Stimulated activated CD4-positive, alpha-beta T cell treated with anti-CD3 and anti-CD28 coated beads, Interleukin-15, amount 100 ng/mL, for 1 hour (primary cell): ENCODE measurements at places on chromosomes 6 and 20.

GRCh38 chr6:45350186-45350710 lies 22.1 kb downstream of the RUNX2 start:
- DNase-seq: no peak

GRCh38 chr20:57000441-57000968 lies 265.9 kb downstream of the BMP7 start:
- no peak for DNase-seq

DNA sequence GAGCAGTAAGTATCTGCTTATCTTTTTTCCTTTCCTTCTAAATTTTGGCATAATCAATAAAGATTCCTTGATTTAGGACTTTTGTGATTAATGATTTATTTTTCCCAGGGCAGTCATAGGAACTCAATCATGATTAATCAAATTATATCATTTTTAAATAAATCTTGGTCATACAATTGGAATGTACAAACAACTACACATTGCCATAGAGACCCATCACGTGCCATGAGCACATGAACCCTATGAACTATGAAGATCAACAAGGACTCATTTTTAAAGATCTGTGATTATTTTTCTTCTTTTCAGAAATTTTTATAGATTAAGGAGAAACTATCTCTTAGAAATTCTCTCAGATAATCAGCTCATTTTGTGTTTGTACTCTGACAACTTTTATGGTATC lies 622.4 kb downstream of the BCKDHB start:
- no peak for DNase-seq

GRCh38 chr20:2387580-2387979 lies 6.9 kb downstream of the TGM6 start:
- no peak for DNase-seq

GRCh38 chr20:57287007-57287880 lies 20.8 kb upstream of the BMP7 start:
- no peak for DNase-seq

DNA sequence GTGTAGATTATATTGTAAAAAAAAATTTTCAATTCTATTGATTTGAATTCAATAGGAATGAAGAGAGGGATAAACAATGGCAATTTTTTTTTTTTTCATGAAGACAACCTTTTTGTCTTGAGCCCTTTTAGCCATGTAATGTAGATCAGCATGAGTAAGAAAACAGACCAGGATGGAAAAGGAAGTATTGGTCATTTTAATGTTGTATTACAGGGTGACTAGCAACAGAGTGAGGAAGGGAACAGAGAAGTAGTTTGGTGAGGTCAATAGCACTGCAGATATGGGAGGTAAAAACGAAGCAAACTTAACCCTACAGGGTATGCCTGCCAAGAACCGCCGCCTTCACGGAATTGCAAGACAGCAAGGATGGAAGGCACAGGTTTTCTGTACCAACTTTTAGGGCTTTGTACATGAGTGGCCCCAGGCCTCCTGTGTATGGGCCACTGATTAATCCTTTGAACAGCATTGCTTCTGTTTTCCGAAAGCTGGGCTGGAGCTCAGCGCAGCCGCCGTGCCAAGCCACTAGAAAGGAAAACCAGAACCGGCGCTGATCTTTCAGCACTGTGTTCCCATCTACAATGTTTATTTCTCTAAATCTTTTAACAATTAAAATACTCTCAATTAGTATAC lies 383.7 kb downstream of the CENPW start:
- no peak for DNase-seq

DNA sequence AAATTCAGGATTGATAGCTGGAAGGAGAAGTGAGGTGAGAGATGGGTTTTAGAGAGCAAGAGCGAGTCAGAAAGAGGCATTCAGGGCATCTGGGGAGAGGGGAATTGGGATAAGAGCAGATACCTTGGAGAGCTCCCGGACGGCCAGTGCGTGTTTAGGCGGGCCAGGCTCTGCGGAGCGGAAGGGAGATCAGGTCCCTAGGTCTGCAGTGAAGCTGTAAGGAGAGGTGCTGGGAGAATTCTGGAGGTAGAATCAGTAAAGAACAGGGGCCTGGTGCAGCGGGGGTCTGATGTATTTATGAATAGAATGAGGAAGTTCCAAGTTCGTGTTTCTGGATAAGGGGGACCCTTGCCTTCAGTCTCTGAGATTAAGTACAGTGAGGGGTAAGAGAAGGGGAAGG lies 47.4 kb upstream of the FAM83D start:
- no peak for DNase-seq
